ENCODE measurements at places on chromosomes 13 and 19. TPM values are rescaled to one million over a fixed set of nuclear protein-coding genes. Genes with fewer than 3 reads are reported as not detected.

Gene MAG
- not detected for total RNA-seq

Gene FGF21
- total RNA-seq: not detected

Gene SELENOV
- not detected for total RNA-seq

Gene NEK5
- not detected for total RNA-seq

Gene KLF1
- not detected for total RNA-seq

Gene FGF22
- total RNA-seq: 0.62 TPM

Gene SIGLEC5
- total RNA-seq: not detected

Gene ACER1
- not detected for total RNA-seq

Gene GPR183
- total RNA-seq: not detected

All from A549 treated with CpdA at 1 μM for 4 hours (cell line).